Esophagus squamous epithelium (tissue), 5 donors: ENCODE measurements at places on chromosomes 11 and 22.

- DNase-seq: no peak
These were observed 51.5 kb downstream of the FAM181B start for GRCh38 chr11:82682003-82682751.

DNA sequence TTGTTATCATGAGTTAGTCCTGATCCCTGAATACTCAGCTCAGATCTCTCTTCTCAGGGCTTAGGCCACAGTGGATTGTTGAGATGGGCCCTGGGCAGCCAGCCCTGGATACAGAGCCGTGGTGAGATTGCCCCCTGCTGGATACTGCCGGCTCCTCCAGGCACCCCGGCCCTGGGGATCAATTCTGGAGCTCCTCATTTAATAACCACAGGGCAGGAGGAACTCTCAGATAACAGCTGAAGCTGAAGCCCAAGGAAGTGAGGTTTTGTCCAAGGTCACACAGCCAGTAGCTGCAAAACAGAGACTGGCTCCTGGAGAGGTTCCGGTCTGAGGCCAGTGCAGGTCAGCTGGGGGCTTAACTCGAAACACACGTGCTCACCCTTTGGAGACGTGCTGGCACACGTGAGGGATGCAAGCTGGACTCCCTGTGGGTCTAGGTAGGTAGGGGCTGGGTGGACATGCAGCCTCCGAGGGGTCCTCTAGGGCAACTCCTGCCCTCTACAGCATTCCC lies 16.0 kb downstream of the USH1C start:
- DNase-seq: no peak

DNA sequence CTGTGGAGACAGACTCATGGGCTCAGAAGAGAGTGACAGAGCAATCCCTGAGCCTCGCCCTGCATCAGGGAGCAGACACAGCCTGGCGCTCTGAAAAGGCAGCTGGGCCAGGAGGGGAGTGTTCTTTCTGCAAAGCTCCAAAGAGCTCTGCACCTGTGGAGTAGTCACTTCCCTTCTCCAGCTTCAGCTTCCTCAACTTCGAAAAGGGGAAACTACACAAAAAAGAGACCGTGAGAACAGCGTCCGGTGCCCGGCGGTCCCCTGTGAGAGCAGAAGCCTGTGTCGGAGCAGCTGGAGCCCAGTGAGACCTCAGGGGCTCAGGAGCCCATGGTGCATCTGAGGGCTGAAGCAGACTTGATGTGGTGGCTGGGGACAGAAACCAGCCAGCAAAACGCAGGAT lies 35.1 kb downstream of the TP53I11 start:
- no peak for DNase-seq

- no peak for DNase-seq
These were observed 34.2 kb upstream of the PRR5 start for GRCh38 chr22:44667829-44668189.

DNA sequence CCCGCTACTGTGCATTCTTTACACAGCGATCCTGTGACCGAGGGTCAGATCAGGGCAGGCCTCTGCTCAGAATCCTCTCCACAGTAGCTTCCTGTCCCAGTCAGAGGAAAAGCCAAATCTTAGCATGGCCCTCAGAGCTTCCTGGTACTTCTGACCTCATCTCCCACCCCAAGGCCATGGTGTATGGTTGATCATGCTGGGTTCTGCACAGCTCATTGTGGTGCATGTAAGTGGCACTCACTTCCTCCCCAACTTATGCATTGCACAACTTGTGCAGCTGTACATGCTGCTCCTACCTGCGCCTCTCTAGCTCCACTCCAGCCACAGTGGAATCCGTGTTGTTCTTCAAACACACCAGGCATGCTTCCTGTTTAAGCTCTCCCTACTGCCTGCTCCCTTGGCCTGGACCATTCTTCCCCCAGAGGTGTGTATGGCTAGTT lies 20.3 kb downstream of the BMAL1 start:
- DNase-seq: no peak

DNA sequence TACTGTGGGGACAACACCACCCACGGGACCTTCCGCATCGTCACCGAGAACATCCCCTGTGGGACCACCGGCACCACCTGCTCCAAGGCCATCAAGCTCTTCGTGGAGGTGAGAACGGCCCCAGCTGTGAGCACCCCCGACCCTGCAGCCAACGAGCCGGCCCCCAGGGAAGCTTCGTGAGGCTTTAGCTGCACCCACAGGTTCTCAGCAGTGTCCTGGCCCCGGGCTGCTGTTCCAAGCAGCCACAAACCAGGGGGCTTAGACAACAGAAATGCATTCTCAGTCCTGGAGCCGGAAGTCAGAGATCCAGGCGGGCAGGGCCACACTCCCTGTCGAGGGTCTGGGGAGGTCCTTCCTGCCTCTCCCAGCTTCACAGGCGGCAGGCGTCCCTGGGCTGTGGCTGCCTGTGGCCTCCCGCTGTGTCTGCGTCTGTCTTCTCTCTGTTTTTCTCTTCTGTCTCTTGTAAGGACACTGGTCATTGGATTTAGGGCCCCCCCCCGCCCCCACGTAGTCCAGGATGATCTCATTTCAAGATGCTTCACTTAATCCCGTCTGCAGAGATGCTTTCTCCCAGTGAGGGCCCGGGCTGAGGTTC lies 12.5 kb downstream of the MUC5B start:
- DNase-seq: no peak

GRCh38 chr11:131662993-131663392 lies 292.6 kb downstream of the NTM start:
- no peak for DNase-seq

DNA sequence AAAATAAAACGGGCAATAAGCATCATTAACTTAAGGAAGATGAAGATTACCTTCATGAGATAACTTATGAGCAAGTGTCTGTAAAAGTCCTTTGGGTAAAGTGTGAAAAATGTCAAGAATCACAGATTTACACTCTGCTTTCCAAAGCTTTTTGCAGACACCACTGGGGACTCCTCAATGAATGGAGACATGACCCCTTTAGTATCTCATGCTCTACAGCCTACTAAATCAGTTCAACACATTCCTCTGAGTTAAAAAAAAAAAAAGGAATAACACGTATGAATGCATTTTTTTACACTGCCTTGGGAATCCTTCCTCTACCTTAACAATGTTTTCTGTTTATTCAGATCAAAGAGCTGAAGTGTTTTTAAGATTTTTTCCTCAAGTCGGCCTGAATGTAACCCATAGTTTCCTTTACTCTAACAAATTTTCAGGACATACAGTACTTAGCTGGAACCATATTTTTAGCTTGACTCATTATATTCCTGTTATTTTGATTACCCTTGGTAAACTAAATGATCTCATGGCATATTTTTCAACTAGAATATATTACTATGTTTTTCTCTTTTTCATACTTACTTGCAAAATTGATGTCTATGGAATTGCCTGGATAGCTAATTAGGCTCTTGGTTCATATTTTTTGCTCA lies 25.9 kb upstream of the RAB30 start:
- DNase-seq: no peak

DNA sequence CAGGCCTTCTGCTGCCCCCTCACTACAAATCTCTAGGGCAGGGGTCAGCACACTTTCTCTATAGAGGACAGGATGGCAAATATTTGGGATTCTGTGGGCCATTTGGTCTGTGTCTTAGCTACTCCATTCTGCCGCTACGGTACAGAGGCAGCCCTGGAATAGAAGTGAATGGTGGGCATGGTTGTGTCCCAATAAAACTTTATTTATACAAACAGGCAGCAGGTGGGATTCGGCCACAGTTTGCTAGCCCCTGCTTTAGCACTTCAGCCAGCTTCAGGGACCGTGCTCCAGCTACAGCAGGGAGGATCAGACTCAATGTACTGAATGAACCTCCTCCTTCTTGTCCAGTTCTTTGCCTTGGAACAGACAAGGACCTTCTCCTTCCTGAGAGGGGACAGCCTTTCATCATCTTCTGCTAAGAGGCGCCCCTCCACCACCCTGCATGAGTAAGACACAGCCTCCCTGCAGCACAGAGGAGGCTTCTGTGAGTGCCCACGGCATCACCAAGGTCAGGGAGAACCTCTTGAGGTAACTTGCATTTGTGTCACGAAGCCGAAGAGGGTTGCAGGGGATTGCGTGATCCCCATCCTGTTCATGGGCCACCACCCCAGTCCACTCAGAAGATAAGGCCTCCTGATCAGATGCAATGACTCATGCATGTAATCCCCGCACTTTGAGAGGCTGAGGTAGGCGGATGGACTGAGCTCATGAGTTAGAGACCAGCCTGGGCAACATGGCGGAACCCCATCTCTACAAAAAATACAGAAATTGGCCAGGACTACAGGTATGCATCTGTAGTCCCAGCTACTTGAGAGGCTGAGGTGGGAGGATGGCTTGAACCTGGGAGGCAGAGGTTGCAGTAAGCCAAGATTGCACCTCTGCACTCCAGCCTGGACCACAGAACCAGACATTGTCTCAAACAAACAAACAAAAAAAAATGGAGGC lies 4.6 kb downstream of the C11orf24 start:
- no peak for DNase-seq

DNA sequence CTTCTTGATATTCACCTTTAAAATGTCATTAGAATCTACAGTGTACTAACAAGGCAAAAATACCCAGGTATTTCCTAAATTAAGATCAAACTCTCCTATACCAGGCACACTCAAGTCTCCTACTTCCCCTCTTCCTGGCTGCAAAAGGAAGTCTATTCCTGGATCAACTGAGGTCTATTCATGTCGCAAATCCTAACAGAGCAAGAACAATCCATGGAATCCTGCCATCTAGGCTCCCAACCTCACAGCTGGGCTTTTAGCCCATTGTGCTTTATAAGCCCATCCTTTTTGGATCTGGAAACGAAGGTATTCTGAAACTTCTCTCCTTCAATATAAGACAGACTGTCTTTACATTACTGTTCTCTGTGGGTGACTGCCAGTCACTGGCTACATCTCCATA lies 161.8 kb downstream of the SOX6 start:
- DNase-seq: no peak

- DNase-seq: no peak
These were observed 23.8 kb downstream of the TEF start for GRCh38 chr22:41405588-41405987.
